ENCODE measurements at places on chromosomes 1 and 21.

DNA sequence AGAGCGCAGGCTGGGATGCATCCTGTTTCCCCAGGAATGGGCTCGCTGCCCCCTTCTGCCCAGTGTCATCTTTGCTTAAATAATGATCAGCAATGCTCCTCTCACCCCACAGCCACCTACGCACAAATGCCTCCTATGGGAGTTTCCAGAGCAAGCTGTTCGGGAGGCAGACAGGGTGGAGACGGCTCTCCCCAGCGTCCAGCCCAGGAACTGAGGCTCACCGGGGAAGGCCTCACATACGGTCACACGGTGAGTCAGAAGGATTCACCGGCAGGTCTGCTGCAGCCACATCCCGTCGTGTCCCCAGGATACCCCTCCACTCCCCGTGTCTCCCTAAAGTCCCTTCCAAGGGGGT is 40.3 kb upstream of the RUNX3 start:
- no peak overlapping the region for H3K27ac ChIP-seq
- no peaks in the 10 kb centered on the region for H3K4me1 ChIP-seq
- no peak overlapping the region for H3K4me3 ChIP-seq
- H3K27me3 ChIP-seq, result no peaks in the 10 kb centered on the region
- no peak for DNase-seq
- no peaks in the 10 kb centered on the region for H3K36me3 ChIP-seq

DNA sequence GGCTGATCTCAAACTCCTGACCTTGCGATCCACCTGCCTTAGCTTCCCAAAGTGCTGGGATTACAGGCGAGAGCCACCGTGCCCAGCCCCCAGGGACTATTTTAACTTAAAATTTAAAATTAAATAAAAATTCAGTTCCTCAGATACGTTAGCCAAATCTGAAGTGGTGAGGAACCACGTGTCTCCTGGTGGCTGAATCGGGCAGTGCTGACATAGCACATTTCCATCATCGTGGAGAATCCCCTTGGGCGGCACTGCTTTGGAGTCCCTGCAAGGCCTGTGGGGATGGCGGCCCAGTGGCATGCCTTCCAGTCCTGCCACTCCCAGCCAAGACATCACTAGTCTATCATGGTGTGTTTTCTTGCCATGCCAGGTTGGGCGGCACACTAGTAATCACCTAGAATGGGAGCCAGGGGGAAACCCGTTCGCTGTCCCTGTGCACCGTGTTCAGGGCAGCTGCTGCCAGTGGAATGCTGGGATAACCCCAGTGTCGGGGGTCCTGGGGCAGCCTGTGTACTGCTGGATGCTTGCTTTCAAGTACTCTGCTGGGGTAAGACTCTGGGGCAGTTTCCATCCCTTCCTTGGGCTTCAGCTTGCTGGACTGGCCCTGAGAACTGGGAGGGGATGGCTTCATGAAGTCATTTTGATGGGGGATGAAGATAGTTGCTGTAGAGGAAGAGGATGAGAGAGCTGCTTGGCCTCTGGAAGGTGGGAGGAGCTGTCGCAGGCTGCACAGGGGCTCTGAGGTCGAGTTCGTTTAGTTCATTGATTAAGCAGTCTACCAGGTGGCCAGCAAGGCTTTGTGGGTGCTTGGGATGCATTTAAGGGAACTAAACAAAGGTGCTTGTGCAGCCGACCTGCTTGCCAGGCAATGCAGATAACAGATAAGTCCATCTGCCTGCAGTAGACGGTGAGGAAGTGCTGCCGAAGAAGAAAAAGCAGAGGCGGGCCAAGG is 4.6 kb downstream of the ZBTB48 start:
- H3K4me1 ChIP-seq, result peaks cover 27% of the 10 kb centered on the region
- DNase-seq, result no peak
- H3K4me3 ChIP-seq, result no peak overlapping the region
- no peak overlapping the region for H3K27ac ChIP-seq
- H3K27me3 ChIP-seq, result no peaks in the 10 kb centered on the region

DNA sequence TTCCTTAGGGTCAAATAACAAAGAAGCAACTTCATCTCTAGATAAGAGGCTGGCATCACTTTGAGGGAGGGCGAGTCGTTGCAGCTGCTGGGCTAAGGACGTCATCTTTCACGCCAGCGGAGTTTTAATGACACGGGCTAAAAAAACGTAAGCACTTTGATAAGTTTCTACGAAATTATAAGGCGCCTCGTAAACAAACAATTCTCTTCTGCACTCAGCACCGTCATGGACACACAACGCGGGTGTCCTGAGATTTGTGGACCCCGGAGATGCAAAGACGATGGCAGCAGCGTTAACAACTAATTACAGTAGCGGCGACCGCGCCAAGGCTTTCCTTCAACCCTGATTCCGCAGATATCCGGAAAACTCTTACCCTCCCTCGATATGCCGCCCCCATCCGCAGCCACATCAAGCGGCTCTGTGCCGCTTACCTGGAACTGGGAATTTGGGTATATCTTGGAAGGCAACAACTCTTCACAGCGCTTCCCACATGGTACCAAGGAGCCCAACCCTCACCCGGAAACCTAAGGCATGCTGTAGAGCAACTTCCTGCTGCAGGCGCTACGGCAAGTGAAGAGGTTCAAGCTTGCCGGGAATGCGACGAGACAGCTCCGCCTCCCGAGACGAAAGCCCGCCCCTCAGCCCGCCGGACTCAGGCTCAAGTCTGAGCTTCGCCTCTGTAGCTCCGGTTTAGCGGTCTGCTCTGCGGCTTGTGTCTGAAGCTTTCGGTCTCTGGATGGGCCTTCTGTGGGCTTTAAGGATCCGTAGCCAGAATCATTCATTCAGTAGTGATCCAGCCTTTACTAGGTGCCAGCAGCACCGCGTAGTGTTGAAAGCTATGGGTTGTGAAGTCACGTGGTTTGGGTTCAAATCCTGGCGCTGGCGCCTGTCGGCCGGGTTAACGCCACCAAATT is at the start of gene HEATR1:
Gene HEATR1, minus strand, starts transcription at position 526 of the 914 bp plus-strand sequence. Its CDS starts 421 bp downstream, at position 105.
- peak within 1 kb of the TSS; percentile 82 for H3K4me3 ChIP-seq
- peak within 1 kb of the TSS; percentile 83 for H3K27ac ChIP-seq
- H3K27me3 ChIP-seq, result no peaks in the 10 kb centered on the region
- H3K36me3 ChIP-seq, result no peaks in the 10 kb centered on the region
- H3K4me1 ChIP-seq, result peaks cover 5% of the 10 kb centered on the region
- DNase-seq, result peak; percentile 84

DNA sequence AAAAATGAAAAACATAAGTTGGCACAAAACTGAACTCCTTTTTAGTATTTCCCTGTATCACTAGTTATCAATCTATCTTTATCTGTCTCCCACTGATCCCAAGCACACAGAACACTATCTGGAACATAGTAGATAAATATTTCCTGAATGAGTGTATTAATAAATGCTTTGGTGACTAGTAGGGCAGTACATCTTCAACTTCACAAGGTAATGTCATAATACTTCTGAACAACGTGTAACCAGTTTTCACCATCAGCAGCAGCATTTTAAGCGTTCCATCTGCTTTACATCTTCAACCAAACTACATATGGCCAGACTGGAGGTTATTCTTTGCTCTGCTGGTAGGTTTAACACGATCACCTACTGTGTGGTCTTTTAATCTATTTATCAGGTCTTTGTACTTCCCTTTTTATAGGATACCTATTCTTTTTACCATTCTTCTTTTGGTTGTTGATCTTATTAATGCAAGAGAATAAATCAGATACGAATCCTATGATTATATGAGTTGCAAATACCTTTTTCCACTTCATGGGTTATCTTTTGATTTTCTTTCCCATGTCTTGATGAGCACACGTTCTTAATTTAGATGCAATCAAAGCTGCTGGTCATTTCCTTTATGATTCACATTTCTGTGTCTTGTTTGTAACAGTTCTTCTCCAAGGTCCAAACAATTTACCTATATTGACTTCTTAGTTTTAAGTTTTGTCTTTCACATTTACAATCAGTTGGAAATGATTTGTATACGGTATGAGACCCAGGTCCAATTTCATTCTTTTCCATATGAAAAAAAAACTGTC is 16.3 kb downstream of the GPBP1L1 start:
- H3K4me1 ChIP-seq, result peaks cover 32% of the 10 kb centered on the region
- H3K27me3 ChIP-seq, result no peaks in the 10 kb centered on the region
- H3K4me3 ChIP-seq, result no peak overlapping the region
- no peak for DNase-seq
- H3K36me3 ChIP-seq, result no peaks in the 10 kb centered on the region

GRCh38 chr1:193569983-193570269 is 383.5 kb upstream of the B3GALT2 start:
- no peak overlapping the region for H3K27ac ChIP-seq
- H3K4me3 ChIP-seq, result no peak overlapping the region
- no peaks in the 10 kb centered on the region for H3K4me1 ChIP-seq
- no peak for DNase-seq
- H3K36me3 ChIP-seq, result no peaks in the 10 kb centered on the region

DNA sequence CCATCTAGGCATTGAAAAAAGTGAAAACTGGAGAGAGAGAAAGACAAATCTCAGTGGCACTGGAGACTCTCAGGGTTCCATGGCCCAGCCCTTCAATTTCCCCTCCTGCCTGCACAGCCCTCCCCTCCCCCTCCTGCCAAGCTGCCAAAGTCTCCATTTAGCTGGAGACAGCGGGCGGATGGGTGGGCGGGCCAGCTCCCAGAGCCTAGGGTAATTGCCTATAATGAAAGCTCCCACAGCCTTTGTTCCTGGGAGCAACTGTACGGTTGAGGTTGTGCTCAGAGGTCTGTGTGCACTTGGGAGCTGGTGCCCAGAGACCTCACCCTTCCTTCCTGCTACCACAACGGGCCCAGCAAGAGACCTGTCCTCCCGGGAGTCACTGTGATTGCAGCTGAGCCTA is 89.6 kb downstream of the NAV1 start:
- H3K36me3 ChIP-seq, result peaks cover under 1% of the 10 kb centered on the region
- no peak overlapping the region for H3K4me3 ChIP-seq
- peaks cover 26% of the 10 kb centered on the region for H3K4me1 ChIP-seq
- no peak for DNase-seq
- no peaks in the 10 kb centered on the region for H3K27me3 ChIP-seq
- H3K27ac ChIP-seq, result no peak overlapping the region

DNA sequence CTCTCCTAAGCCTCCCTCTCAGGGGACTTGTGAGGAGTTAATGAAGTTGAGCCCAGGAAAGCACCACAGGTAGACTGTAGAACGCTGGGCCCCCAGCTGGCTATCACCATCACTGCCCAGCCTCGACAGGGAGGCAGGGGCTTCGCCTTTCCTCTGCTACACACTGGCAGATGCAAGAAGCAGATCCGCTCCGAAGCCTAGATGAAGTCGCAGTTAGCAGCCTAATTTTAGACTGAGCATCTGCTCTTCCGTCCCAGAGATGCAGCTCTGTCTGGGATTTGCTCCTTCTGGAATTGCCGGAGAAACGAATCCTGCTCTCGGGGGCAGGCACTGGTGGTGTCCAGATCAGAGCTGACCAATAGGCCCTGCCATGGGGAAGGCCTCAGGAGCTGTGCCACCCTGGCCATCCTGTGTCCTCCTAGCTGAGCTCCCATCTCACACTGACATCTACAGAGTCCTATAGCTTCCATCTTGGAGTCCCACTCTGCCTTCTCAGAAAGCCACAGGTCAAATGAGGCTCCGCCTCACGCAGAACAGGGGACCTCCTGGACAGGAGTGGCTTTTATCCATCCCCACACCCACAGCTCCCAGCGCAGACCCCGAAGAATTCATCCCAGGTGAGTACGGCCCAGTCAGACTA is 186.8 kb upstream of the EDN2 start:
- no peak for DNase-seq
- no peak overlapping the region for H3K27ac ChIP-seq
- no peaks in the 10 kb centered on the region for H3K27me3 ChIP-seq
- no peaks in the 10 kb centered on the region for H3K4me1 ChIP-seq
